ENCODE measurements at places on chromosomes 7 and 10.

DNA sequence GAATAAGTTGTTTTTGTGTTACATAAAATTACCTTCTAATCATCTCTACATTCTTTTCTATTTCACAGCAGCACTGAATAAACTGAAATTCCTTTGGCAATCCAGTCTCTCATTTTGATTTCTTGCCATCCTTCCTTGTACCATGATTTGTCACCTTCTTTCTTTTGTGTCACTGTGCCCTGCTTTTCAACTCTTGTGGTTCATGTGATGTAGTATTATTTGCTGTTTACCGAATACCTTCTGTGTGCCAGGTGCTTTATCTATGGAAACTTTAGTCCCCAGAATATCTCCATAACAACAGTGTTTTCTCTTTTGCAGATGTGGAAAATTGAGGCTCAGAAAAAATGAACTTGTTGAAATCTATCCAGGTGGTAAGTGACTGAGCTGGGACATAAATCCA lies 220.3 kb downstream of the STK31 start:
- no peak for DNase-seq

DNA sequence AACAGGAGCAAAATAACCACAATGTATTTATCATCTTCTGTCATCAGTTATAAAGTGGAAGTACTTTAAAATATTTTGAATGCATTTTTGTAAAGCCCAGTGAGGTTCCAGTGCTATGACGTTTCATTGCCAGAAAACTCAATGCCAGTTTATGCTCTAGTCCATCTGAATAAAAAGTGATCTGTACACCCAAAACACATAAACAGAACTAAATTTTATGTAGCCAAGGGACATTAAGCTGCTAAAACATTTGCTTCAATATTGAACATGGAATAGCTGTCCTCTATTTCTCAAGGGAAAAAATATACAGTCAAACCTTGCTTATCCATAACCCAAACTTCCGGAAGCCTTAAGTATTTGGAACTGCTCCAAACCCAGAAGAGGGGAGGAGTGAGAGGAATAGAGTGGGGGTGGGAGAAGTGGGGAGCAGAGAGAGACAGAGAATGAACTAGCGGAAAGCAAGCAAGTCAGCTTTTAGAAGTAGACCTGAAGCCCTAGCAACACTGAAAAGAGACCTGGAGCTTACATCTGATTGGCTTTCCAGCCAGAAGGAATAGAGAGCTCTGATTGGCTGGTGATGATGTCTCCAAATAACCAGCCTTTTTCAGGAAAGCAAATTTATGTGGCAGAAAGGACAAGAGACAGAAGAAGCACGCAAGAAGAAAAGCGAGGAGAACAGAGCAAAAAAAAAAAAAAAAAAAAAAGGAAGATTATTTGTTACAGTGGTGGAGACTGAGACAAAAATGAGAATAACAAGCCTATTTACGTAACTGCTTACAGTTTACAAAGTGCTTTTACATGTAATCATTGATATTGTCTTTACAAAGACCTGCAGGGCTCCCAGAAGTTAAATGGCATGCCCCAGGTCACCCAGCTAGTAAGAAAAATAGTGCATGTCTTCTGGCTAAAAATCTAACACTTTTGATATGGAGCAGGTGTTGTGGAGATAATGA lies 196.0 kb downstream of the RNLS start:
- DNase-seq, result no peak

- DNase-seq, result no peak
Observed at GRCh38 chr7:122311734-122312450, 7.3 kb upstream of the FEZF1 start.

- DNase-seq, result no peak
Observed at GRCh38 chr10:50334273-50334672, 83.0 kb upstream of the ASAH2 start.

GRCh38 chr10:71765906-71766716 lies 7.2 kb downstream of the VSIR start:
- DNase-seq, result no peak

- peak; percentile 29 for DNase-seq
Observed at GRCh38 chr10:76984559-76985443, 652.8 kb downstream of the KCNMA1 start.

GRCh38 chr7:35498416-35498815 lies 196.5 kb downstream of the HERPUD2 start:
- DNase-seq, result no peak

DNA sequence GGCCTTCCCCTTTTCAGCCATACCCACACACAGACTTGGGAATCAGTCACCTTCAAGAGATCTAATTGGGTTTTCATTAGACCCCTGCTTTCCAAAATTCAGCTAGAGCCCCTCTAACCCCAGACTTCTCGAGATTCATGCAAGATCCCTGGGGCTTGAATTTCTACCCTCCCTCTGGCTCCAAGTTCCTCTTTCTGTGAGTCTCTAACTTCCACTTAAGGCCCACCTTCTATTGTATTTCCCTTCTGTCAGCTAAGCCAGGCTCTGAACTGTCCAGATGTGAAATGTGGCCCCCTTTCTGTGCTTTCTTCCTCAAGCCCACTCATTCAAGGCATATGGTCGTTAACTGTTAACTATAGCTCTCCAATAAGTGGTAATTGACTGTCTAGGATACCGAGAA lies 132.2 kb downstream of the ZNF365 start:
- DNase-seq, result no peak

DNA sequence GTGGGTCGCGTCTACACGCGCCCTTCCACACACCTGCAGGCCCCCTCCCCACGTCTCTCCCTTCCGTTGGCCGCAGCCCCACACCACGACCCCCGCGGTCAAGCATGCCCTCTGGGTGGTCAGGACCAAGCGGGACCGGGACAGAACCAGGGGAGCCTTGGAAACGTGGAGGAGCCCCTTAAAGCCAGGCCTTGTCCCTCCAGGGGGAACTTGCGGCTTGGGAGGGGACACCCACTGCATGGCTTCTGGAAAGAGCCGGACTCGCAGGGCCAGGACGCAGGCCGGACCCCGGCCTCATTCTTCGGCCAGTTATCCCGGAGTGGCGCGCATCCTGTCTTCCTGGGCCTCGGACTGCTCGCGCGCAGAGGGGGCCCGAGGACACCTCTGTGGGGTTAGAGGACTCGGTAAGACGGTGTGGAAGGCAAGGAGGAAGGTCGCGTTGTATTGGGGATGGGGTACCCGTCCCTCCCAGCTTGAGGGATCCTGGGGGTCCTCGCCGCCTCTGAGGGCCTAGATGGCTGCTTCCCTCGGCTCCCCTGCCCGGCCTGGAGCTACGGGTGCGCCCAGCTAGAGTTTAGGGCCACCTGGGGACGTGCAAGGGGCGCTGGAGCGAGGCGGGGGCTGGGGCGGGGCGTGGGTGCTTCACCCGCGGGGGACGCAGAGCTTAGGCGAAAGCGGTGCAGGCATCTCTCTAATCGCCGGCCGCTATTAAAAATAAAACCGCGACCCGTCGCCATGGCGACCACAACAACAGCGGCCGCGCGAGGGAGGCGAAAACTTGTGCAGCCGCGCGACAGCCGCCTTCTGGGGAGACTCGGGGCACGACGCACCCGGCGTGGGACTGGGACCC lies 1.8 kb upstream of the PDGFA start:
- DNase-seq, result no peak

GRCh38 chr10:91909117-91909677 lies at the start of gene FGFBP3:
Gene FGFBP3, minus strand, starts transcription at chr10:91909486. Its CDS starts 517 bp downstream, at chr10:91908969.
- DNase-seq, result peak; percentile 32

DNA sequence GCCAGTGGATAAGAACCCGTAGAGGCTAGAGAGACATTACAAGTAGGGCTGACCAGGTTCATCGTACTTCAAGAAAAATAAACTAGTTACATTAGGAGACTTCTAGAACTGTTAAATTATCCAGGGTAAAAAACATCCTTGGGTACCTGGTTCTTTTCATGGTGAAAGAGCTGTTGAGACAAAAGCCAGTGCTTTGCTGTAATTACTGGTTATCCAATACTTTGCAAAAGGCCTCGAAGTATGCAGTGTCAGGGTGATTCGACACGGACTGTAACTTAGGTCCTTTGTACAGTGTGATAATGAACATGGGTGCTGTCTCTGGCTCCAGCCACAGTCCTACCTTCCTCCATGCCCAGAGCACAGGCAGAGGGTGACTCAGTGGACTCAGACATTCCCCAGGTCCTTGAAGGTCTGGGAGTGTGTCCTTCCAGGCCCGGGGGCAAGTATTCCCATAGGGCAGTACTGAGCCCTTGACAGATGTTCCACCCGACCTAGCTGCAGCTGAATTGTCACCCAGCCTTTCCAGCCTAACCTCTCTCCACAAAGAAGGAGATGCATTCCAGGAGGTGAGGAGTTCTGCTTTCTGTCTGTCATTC lies 123.6 kb upstream of the TMEM72 start:
- no peak for DNase-seq

DNA sequence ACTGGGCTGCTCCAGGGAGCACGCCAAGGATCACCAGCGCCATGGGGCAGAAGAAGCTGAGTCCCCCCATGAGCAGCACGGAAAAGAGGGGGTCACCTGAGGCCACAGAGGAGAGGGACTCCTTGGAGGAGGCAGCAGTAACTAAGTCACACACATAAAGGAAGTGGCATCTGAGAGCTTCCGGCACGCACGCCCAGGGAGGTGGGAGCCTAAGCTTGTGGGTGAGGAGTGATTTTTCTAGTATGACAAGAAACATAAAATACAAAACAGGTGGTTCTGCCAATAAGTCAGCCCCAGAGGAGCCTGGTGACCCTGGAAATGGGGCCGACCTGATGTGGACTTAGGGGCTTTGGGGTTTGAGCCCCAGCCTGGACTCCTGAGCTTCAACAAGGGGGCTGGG lies 60.8 kb downstream of the CARD11 start:
- DNase-seq, result peak; percentile 34

DNA sequence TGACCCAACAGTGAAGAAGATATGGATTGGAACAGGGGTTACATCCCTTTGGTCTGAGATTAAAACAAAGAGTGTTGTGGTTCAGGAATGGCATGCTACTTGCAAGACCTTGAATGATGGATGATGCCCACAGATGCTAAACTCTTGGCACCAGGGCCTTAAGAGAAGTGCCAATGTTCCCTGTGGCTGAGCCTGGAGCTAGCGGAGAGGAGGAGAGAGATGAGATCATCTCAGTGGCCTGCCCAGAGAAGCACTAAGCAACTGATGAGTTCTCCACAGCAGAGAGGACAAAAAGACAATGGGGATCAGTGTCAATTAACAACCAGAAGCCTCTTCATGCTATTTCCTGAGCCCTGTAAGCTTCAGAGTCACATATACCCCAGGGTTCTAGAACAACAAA lies 97.8 kb downstream of the ELAPOR2 start:
- DNase-seq, result no peak

GRCh38 chr7:1912593-1913465 lies 242.8 kb downstream of the ELFN1 start:
- no peak for DNase-seq

GRCh38 chr10:31962826-31963588 lies 34.4 kb upstream of the ARHGAP12 start:
- no peak for DNase-seq

DNA sequence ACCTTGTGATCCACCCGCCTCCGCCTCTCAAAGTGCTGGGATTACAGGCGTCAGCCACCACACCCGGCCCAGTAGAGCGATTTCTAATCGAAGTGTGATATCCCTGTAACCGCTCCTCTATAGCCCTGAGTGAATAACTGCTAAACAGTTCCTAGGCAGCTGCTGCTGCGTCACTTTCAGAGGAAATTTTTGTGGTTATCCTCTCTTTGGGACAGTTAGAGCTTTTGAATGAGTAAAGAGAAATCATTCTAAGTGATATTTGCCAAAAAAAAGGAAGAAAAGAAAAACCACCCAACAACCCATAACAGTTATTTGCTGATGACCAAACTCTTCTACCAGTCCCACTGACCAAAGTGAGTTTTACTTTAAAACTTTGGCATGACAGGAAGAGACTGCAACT lies 59.9 kb downstream of the MKX start:
- DNase-seq, result no peak

DNA sequence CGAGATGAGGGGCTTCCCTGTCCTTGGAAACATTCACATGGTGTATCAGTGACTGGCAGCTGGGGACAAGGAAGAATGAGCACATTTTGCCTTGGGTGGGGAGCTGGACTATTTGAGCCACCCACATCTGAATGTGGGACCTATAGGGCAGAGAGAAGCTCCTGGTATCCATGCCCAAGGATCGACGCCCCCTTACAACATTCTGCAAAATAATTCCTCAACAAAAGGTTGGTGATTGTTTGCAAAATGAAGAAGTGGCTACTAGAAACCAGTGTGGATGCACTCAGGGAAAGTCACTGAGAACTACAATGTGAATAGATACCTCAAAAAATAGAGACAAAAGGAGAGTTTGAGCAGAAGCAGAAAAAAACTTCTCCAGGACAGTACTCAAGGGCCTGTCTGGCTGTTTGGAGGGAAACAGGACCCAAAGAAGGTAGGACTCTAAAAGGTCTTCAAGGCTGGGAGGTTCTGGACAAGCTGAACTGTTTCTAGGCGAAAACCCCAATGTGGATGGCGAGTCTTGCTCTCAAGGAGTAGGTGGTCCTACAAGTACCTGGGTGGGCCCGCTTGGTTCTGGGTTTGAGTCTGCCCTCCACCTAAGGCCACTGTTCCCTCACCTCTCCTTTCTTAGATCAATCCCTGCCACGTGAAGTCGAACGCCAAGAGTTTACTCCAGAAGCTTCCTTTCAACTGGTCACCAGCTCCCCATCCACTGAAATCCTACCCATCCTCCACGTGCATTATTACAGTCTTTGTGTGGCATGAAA lies 125.0 kb upstream of the ZNF746 start:
- DNase-seq, result no peak

GRCh38 chr10:61904733-61905725 lies 3.5 kb downstream of the ARID5B start:
- peak; percentile 54 for DNase-seq

DNA sequence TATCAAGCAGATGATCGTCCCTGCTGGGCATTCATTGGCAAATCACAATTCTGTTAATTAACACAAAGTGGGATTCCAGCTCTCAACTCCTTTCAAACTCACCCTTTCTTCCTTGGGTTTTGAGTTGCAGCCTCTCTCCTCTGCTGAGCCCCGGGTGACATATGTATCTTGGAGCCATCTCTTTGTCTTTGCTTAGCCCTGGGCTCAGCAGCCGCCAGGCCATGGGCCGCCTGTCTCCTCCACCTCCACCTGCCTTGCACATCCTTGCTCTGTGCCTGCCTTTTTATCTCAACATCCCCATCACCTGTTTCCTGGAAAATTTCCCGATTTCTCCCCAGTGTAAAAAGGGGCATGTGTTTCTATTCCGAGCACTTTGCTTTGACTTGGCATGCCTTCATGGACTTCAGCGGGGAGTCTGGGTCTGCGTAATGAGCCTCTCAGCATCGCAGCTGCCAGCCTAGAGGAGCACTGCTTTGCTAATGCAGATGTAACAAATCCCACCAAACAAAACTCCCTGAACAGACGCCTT lies 141.3 kb upstream of the AGK start:
- no peak for DNase-seq
